Globus pallidus (tissue), 1 donor: ENCODE measurements at places on chromosomes 5 and 9.

GRCh38 chr5:14630671-14631070 lies 33.8 kb upstream of the OTULIN start:
- no peak for DNase-seq

DNA sequence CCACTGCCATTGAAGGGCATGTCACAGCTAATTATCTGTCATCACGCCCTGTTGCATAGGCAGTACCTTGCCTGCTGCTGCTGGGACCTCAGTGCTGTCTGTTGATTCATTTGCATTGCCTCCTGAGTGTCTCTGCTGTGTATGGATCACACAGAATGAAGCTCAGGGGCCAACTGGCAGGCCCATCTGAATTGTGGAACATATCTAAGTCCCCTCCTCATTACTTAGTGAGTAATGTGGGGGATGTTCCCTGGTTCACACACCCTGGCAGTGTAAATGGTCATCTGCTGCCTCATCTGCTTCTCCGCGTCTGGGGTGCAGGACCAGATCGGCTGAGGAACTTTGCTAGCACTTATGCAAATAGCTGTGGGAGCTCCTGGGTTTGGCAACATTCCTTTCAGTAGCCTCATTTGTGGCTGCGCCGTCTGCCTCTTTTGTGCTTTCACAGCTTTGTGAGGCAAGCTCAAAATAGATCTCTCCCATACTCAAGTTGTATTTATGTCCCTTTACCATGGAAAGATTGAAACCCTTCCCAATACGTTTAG lies 25.4 kb downstream of the TYRP1 start:
- DNase-seq: peak; percentile 16

DNA sequence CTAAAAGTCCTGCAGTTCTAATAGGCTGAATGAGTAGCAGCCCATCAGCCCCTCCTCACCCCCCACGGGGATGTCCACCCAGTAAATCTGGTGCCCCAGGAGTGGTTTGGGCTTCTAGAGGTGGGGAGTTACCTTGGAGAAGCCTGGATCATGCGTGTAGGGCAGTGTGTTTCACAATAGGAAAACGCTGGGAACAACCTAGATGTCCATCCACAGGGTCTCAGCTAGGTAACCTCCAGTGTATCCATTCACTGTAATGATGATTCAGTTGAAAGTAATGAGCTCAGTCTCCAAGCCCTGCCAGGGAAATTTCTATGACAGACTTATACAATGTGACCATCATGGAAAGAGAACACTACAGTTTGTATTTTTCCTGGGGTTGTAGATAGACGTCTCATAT lies 51.8 kb downstream of the NDST1 start:
- no peak for DNase-seq

DNA sequence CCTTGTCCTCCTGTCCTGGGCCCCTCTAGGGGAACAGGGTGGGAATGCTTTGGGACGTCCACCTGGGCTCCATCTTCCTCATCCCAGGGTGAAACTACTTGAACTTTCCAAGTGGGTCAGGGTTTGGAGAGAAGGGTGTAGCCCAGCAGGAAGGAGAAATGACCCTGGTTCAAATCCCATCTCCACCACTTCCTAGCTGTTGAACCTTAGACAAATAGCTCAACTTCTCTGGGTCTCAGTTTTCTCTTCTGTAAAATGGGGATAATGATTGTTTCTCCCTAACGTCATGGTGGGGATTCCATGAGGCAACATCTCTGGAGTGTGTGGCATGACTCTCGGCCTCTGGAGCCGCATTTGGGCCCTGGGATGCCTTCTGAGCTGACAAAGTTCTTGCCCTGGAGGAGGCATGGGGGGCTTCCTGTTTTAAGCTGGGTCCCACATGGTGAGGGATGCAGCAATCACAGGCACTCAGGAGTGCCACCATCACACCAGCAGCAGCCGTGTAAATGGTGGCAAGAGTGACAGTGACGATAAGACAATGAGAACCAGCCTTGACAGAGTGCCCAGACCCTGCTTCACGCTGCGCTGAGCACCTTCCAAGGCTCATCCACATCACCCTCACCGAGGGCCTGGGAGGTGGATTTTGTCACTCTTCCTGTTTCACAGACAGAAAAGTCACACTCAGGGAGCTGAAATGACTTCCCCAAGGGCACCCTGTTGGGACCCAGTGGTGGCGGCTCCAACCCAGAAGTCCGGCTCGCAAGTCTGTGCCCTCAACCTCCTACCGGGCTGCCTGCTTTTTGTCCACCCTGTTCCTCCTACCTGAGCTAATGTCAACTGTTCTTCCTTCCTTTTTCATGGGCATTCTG lies 69.5 kb upstream of the IER5L start:
- DNase-seq: no peak

DNA sequence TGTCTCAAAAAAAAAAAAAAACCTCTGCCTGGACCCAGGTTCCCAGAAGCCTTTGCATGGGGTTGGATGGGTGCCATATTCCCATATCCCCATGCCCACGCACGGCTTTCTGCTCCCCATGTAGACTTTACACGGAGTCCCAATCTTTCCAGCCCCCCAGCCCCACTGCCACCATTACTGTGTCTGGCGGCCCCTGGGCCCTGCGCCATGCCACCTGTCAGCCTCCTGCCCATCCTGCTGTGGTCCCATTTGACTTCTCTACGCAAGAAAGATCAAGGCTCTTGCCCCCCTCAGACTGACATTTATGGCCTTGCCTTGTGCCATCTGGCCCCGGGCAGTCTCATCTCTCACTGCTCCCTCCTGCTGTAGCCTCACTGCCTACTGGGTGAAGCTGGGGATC lies 6.5 kb upstream of the AK1 start:
- DNase-seq: no peak

DNA sequence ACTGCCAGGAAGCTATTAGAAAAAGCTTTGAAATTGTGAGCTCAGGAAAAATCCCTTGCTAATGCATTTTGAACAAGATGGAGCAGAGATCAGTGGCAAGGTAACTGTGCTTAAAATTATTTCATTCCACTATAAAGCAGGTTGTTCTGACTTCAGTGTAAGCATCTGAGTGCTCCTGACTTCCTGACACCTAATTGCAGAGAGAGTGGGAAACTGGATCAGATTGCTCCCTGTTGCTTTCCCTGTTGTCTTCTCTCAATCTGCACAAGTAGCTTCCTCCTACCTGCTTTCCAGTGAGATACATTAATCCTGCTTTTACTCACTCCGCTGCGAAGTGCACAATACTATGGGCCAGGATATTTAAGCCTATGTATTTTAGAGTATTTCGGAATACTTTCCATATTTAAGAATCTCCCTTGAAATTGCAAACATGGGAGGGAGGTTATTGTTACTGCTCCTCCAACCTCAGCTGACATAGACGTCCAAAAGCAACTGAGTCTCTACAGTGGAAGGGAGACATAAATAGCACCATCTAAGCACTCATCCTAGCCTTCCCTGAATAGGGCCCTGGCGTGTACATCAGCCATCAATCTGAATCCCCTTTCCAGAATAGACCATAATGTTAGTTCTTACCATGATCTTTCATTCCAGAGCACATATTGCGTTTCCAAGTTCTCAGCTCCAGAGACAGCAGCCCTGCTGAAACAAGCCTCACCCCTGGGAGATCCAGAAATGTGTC lies 178.8 kb downstream of the PAM start:
- no peak for DNase-seq

- peak; percentile 37 for DNase-seq
These were observed 2.2 kb downstream of the DUSP1 start for GRCh38 chr5:172768573-172769341.

- DNase-seq: no peak
These were observed 51.6 kb downstream of the KCNT1 start for GRCh38 chr9:135753391-135754105.

- no peak for DNase-seq
These were observed 52.4 kb downstream of the RFX3 start for GRCh38 chr9:3473405-3473804.

DNA sequence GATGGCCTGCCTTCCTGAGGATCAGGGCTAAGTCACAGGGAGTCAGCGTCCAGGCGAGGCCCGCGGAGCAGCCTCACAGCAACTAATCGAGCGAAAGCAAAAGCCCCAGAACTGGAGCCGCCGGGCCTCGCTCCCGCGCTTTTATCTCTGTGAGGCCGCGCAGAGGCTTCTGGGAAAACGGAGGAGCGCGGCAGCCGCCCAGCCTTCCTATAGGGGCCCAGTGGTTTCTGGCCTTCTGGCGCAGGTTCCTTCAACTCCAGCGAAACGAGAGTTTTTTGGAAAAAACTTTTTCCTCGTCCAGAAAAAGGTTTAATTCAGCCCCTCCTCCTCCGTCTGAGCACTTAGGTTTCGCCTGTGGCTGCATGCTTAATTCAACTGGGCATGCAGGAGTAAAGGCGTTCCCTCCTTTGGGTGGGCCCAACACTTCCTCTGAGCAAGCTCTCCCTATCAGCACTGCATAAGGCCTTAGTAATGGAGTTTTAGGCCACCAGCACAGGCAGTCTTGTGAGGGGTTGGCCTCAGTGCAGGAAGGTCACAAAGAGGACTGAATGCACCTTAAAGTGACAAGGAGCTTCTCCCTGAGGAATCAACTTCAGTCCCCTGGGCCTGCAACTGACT lies at the start of gene MEIKIN:
Gene MEIKIN (minus strand): TSS at position 113 of the 618 bp plus-strand sequence. CDS start 158 bp downstream, outside the sequence.
- DNase-seq: no peak

DNA sequence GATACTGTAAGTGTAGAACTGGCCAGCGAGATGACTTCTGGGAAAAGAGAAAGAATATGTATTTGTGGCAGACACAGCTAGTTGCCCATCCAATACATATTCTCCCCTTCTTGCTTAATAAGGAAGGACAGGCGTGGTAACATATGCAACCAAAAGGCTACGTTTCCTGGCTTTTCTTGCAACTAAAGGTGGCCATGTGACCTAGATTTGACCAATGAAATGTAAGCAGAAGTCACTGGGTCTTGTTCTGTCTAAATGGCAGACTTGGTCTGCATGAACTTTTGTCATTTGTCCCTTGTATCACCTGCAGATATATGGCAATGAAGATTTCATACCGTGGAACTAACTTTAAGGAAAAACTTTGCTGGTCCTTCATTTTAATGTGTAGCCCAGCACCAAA lies 183.8 kb downstream of the CDH12 start:
- no peak for DNase-seq

GRCh38 chr5:53871050-53871449 lies 310.6 kb downstream of the NDUFS4 start:
- DNase-seq: no peak

- DNase-seq: no peak
These were observed 30.2 kb downstream of the ITGA2 start for GRCh38 chr5:53019320-53019719.

DNA sequence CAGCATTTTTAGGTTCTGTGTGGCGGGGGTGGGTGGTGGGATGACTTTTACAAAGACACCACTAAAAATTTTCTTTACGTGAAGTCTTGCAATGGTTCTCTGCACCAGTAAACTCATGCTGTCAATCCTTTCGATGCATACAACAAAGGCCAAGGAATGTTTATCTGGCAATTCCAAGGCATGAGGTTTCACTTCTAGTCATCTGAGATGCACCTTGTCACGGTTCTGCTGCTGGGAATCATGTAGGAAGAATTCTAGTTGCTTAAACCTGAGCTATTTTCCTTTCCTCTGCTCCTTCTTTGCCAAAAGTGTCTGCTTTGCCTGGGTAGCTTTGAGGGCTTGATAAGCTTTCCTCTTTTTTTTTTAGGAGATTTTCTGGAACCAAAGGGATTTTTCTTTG lies 1204.5 kb upstream of the SEMA6A start:
- no peak for DNase-seq

DNA sequence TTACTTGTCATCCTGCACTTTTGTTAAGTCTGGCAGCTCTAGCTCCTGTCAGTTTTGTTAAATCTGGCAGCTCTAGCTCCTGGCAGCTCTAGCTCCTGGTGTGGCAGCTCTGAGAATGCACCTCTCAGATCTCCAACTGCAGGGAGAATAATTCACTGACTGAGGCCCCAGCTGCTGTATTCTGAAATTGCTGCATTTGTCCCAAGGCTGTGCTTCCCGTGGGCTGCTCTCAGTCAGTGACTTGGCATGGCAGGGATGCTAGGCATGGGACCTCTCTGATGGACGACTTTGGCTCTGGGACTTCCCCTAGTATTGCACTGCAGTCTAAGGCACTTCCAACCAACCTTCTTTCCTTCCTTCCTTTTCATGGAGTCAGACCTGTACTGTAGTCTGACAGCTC lies 475.7 kb downstream of the CCDC171 start:
- DNase-seq: no peak

GRCh38 chr5:109944461-109944860 lies 254.7 kb downstream of the MAN2A1 start:
- no peak for DNase-seq

GRCh38 chr5:36414869-36415282 lies 113.2 kb upstream of the RANBP3L start:
- DNase-seq: peak; percentile 59

GRCh38 chr5:36713541-36713940 lies 107.1 kb downstream of the SLC1A3 start:
- no peak for DNase-seq

GRCh38 chr9:101366038-101366756 lies 18.6 kb downstream of the BAAT start:
- no peak for DNase-seq

- DNase-seq: no peak
These were observed 57.7 kb upstream of the NXNL2 start for GRCh38 chr9:88477300-88477751.

GRCh38 chr5:34892414-34892813 lies 22.9 kb downstream of the RAD1 start:
- no peak for DNase-seq

- DNase-seq: no peak
These were observed 59.7 kb downstream of the SEMA4D start for GRCh38 chr9:89438194-89438593.

- peak; percentile 79 for DNase-seq
These were observed 46.2 kb downstream of the PCA3 start for GRCh38 chr9:76810377-76810957.

GRCh38 chr5:54632131-54632701 lies 114.7 kb downstream of the SNX18 start:
- peak; percentile 38 for DNase-seq

GRCh38 chr5:129135633-129136032 lies 41.1 kb downstream of the ISOC1 start:
- DNase-seq: no peak

DNA sequence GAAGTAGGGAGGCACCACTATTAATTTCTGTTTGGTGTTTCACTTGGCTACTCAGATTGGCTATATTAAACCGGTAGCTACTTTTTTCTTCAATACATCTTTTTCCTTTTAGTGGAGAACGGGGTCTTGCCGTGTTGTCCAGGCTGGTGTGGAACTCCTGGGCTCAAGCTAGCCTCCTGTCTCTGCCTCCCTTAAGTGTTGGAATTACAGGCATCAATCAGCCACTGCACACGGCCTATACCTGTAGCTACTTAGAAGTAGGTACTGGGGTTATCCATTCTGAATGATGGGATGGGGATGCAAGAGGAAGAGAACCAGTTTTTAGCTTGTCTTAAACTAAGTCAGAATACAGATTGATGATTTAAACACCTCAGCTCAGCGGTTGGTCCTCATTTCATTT lies 1.7 kb downstream of the UBE2D2 start:
- no peak for DNase-seq

GRCh38 chr9:122955961-122956360 lies 15.1 kb downstream of the RABGAP1 start:
- DNase-seq: no peak

- no peak for DNase-seq
These were observed 62.6 kb upstream of the C6 start for GRCh38 chr5:41275813-41276512.
